ENCODE measurements at places on chromosomes 6 and 20.

- no peak for DNase-seq
Observed at GRCh38 chr6:3426927-3427686, 29.7 kb downstream of the SLC22A23 start.

GRCh38 chr6:85942844-85943243 lies 300.2 kb upstream of the SYNCRIP start:
- no peak for DNase-seq

GRCh38 chr20:43919686-43920403 lies 5.2 kb downstream of the TOX2 start:
- no peak for DNase-seq

GRCh38 chr20:20665606-20666332 lies 46.7 kb downstream of the RALGAPA2 start:
- no peak for DNase-seq

- no peak for DNase-seq
Observed at GRCh38 chr6:63685446-63686379, 50.1 kb downstream of the PHF3 start.

DNA sequence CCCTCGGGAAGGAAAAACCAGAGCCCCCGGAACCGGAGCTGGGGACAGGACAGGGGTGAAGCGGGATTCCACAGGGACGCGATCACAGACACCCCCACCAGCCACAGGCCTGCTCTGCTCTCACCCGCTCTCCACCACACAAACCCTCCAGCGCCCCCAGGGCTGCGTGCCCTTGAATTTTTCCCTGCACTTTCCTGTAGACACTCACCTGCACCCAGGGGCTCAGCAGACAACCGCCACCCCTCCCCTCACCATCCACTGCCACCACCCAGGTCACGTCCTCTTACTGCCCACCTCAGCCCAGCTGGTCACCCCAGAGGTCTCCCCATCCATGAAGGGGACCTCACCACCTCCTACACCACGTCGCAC lies 631 bp downstream of the ULBP2 start:
- no peak for DNase-seq

DNA sequence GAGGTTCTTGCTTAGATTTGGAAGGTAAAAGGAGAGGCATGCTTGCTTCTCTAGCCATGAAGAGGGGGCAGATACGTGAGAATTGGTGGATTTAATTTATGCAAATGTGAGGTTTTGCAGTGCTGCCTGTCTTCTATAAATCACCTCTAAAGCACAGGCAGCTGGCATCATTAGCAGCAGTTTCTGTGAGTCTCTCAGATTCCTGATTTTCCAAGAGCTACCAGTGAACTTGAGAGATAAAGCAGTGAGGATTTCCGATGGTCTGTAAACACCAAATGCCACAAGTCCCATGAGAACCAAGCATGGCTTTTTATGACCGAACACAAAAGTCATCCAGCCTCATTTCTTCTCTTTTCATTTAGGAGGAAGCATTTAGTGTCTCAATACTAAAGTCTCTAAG lies 3.2 kb upstream of the SIRPB2 start:
- DNase-seq, result no peak

GRCh38 chr6:127115084-127115655 lies 3.3 kb upstream of the RSPO3 start:
- no peak for DNase-seq

DNA sequence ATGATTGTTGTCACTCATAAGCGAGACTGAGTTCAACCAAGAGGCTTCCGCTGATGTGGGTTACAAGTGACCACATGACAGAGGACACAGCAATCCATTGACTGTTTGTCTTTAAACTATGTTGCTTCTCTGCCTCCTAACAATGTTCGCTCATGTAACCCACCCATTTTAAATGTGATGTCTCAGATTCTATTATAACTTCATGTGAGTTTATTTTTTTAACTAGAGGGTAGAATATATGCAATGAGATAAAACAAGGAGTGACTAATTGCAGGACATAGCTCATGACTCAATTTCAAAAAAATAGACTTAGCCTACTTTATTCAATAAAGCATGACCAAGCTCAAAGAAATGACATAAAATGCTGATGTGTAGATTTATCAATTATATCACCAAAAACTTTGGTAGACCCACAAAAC lies 119.2 kb upstream of the SASH1 start:
- no peak for DNase-seq

DNA sequence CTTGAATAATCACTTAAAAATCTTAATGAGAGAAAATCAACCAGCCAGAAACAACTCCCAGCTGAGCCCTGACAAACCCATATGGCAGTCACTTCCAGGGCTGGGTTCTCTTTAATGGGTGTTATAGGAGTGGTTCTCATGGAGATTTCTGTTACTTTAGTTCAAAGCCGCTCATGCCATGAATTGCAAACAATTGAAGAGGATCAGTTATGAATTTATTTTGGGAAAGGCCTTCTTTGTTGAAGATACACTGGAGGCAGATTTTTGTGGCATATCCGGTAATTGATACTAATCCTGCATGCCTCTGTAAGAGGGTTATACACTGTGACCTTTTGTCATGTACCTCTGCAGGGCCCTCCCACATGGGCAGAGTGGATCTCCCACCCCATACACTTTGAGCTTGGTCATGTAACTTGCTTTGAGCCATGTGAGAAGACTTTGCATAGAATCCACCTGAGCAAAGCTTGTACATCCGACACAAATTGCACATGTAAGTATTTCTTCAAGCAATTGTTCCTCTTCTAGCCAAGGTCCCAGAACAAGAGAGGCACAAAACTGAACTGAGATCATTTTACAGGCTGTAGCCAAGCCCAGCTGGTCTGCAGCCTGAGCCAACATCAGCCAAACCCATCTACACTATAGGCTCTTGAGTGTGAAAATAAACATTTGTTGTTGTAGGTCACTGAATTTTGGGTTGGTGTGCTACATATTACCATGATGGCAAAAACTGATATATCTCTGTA lies 492.3 kb downstream of the PREX1 start:
- no peak for DNase-seq

DNA sequence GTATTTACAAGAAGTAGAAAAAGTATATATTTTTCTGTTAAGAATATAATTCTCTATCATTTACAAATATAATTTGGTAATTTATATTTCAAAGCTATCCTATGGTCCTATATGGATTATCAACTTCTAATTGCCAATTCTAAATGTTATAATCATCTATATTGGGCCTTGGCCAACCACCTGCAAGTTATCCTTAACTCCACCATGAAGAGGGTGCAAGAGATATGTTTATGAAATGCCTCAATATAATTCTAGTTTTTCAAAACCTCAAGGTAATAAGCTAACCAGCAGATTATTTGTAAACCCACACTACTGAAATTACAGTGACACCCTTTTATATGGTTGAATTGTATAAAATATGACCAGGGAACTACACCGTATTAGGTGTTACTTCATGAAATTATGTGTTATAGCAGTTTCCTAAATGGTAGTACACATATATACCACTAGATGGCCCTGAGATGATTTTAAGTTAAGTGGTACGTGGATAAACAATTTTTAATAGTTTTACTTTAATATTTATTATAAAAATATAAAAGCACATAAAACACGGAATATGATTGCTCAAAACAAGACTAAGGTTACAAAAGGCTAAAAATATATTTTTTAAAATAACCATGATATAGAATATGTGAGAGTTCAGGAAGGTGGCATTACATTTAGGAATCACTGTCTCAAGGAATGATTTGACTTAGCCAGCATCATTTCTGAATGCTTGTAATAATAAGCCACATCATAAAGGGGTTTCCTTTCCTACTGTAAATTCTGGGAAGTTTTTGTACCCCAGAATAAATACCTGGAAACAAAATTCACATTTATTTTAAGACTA lies 9.8 kb upstream of the PNISR start:
- no peak for DNase-seq

DNA sequence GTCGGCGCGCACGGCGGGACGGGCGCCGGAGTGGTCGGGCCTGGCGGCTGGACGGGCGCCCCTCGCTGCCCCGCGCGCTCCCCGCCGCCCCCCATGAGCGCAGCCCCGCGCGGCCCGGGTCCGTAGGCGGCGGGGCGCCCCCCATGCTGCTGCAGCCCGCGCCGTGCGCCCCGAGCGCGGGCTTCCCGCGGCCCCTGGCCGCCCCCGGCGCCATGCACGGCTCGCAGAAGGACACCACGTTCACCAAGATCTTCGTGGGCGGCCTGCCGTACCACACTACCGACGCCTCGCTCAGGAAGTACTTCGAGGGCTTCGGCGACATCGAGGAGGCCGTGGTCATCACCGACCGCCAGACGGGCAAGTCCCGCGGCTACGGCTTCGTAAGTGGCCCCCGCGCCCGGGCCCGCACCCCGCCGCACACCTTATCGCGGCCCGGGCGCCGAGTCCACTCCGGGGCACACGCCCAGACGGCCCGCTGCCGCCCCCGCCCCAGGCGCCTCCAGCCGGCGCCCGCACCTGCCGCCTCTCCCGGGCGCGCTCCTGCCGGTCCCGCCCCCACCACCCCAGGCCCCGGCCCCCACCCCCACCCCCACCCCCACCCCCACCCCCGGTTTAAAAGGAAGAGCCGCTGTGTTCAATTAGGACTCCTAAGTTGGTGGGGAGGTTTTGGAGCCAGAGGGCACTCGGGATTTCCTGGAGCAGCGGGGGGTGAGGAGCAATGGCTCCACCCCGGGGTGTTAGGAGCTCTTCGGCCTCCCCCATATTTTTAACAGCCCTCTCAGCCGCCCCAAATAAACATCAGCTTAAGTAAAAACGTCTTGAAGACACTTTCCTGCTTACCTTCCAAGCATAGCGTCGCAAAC lies 474 bp downstream of the RBM38 start:
- DNase-seq, result peak; percentile 59

DNA sequence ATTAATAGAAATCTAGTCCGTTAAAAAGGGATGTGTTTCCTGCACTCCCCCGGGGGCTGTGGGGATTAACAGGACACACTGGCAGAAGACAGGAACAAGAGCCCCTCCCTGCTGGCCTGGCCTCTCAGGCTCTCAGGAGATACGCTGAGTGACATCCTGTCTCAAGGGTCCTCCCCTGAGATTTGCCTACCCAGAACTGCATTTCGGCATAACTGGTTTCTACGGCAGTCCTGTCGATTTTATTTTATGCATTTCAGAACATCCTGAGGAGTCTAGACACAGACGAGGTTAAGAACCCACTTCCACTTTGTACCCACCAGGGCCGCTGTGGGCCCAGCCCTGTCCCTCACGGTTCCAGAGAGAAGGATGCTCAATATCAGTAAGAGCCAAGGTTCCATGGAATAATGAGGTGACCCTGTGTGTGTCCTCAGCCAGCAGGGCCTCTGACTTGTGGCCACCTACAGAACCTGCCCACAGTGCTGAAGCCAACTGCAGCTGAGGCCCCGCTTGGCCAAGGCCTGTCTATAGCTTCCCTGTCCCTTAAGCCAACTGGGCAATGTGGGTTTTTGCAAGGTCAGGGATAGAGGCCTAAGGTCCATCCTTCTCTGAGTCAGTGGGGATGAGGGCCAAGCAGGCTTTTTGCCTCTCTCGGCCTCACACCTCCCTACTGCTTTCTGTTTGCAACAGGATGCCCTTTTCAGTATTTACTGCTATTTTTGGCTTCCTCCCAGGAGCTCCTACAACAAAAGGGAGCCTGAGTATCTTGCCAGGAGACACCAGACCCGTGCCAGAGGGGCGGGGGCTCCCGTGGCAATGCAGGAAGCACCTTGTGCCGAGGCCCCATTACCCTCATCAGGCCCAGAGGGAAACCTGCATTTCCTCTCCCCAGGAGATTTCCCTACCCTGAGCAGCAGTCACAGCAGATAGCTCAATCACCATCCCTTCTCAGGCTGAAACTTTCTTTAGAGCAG lies 14.7 kb downstream of the UQCC2 start:
- DNase-seq, result peak; percentile 49

GRCh38 chr6:164579035-164579434 lies 730.4 kb downstream of the C6orf118 start:
- no peak for DNase-seq

- no peak for DNase-seq
Observed at GRCh38 chr6:136551103-136551502, 881 bp upstream of the MAP7 start.

GRCh38 chr6:15382089-15382488 lies 136.2 kb downstream of the JARID2 start:
- no peak for DNase-seq

DNA sequence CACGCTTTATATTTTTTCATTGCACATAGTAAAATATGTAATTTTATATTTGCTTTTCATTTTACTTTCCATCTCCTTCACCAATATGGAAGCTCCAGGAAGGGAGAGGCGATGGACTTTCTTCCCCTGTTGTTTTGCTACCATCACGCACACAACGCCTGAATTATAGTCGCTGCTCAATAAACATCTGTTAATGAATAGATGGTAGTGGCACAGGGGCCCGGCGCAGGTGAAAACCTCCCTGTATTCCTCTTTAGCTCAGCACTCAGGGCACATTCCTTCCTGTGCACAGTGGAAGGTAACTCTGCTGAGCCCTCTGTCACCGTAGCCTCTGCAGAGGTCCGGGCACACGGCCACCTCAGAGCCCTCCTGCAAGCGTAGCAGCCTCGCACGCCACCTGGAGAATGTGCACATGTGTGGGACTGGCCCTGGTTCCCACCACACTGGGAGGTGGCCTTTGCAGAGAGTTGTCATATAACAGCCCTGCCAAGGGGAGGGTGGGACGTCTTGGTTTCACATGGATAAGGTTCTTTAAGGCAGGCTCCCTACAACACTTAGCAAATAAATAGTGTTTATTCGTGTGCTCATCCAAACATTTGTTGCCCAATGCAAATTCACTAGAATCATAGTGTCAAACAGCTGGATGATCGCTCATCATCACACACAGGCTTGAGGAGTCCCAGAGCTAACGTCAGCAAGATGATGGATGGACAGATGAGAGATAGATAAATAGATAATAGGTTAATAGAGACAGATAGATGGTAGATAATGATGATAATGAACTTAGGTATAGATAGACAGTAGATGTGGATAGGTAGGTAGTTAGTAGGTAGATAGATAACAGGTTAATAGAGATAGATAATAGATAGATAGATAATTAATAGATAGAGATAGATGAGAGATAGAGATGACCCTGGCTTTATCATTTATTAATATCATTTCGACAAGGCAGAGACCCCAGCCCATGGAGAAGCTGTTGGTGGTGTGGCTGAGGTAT lies 32.3 kb upstream of the AFDN start:
- DNase-seq, result no peak

DNA sequence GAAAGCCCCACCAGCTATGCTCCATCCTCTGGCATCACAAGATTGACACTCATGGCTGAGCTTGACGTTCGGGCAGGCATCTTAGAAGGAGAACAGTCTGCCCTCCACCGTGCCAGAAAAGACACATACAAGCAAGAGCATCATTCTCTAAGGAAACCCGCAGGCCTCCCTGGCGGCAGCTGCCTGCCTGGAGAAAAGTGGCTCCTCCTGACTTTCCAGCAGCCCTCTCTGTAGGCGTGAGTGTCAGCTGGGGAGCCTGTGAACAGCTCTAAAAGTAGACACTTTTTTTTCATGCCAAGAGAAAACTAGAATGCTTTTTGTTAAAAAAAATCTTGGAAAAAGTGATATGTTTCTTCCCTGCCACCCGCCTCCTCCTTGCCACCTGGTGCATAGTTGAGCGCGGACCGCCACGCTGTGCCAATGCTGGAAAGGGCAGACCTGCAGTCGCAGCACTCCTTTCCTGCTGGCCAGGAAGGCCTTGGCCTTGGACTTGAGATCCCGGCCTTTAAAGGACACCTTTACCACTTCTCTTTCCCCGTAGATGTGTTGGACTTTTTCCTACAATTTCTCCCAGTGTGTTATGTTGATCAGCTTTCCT lies 29.7 kb upstream of the INSM1 start:
- DNase-seq, result no peak

Data from activated CD4-positive, alpha-beta T cell treated with anti-CD3 and anti-CD28 coated beads for 36 hours (primary cell).